Neural progenitor cell (in vitro differentiated cells): ENCODE measurements at places on chromosomes 11 and 22.

- DNase-seq: no peak
These were observed 55.1 kb downstream of the MTMR3 start for GRCh38 chr22:29937940-29938693.

- no peak for DNase-seq
These were observed 58.7 kb downstream of the CTTN start for GRCh38 chr11:70456921-70457532.

DNA sequence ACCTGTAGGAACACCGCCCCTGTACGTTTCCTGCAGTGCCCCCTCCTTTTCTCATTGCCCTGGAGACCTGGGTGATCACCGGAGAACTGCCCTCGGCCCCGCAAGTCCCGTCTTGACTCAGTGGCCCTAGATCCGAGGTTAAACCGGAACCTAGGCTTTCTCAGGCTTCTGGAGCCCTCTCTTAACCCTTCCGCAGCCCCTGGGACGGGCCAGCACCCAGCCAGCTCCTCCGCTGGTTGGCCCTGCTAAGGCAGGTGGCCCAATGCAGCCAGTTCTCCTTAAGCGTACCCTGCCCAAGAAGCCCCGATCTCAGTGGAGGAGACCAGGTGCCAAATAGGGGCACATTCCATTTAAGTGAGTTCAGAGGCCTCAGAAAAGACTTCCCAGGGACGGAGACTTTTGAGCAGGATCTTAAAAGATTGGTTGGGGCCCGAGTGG, 776 bp downstream of the NLRX1 start:
- peak; percentile 58 for DNase-seq

- DNase-seq: peak; percentile 22
These were observed 89.6 kb downstream of the ISX start for GRCh38 chr22:35155403-35156025.

- peak; percentile 87 for DNase-seq
These were observed 43.2 kb upstream of the ETS1 start for GRCh38 chr11:128630367-128631230.
